ENCODE measurements at places on chromosomes 7 and 10.

- peak; percentile 6 for DNase-seq
Observed at GRCh38 chr10:62594093-62594520, 210.4 kb upstream of the ADO start.

- DNase-seq, result no peak
Observed at GRCh38 chr7:101975046-101975445, 157.6 kb downstream of the CUX1 start.

GRCh38 chr7:139773371-139773770 is 4.4 kb downstream of the HIPK2 start:
- DNase-seq, result no peak

DNA sequence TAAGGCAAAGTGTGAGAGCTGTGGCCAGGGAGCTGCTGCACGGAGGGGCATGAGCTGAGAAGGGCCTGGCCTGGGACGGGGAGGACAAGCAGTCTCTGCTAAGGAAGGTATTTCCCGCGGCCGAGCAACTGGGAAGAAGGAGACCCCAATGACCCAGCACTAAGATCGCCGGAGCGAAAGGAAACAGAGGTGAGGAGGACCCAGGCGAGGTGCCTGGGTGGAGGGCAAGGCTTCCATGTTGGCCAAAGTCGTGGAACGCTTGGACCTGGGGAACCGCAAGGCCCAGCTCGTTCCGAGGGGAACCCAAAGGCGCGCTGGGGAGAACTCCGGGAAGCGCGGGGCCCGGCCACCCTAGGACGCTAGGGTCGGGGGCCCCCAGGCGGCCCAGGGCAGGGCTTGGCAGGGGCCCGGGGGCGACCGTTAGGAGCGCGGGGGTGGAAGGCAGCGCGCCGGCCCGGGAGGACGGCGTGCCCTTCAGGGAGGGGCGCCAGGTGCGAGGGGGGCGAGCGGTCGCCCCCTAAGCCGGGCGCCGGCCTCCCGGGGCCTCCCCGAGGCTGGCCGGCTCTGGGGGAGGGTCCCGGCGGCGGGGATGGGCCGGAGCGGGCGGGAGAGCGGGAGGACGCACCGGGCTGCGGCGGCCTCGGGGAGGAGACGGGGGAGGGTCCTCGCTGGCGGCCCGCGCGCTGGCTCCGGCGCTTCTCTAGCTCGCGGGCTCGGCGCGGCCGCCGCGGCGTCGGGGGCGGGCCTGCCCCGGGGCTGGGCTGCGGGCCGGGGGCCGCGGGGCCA is 545 bp downstream of the GIGYF1 start:
- DNase-seq, result no peak

GRCh38 chr7:72343991-72344390 is 68.1 kb downstream of the CALN1 start:
- DNase-seq, result no peak

- no peak for DNase-seq
Observed at GRCh38 chr7:129835569-129835968, 117.2 kb downstream of the UBE2H start.

DNA sequence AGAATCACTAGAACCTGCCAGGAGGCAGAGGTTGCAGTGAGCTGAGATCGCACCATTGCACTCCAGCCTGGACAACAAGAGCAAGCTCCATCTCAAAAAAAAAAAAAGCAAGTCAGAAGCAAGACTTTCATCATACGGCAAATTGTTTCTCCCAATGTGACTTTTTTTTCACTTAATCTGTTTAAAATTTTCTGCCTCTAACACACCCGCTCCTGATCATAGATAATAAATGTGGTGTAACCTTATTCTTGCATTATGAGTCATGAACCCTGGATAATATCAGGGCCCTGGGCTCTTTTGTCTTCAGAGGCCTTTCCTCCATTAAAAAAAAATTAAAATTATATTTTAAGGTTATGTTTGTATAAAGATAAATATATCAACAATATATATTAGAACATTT is 111.4 kb upstream of the JCAD start:
- no peak for DNase-seq

- DNase-seq, result no peak
Observed at GRCh38 chr7:141276031-141276430, 202.2 kb downstream of the TMEM178B start.

- no peak for DNase-seq
Observed at GRCh38 chr7:36852017-36852416, 127.7 kb upstream of the AOAH start.

- no peak for DNase-seq
Observed at GRCh38 chr10:123136221-123136805, 543 bp downstream of the HMX3 start.

Measured in NCI-H524 (cell line).